Dermis microvascular lymphatic vessel endothelial cell (primary cell): ENCODE measurements at places on chromosomes 12 and 14.

DNA sequence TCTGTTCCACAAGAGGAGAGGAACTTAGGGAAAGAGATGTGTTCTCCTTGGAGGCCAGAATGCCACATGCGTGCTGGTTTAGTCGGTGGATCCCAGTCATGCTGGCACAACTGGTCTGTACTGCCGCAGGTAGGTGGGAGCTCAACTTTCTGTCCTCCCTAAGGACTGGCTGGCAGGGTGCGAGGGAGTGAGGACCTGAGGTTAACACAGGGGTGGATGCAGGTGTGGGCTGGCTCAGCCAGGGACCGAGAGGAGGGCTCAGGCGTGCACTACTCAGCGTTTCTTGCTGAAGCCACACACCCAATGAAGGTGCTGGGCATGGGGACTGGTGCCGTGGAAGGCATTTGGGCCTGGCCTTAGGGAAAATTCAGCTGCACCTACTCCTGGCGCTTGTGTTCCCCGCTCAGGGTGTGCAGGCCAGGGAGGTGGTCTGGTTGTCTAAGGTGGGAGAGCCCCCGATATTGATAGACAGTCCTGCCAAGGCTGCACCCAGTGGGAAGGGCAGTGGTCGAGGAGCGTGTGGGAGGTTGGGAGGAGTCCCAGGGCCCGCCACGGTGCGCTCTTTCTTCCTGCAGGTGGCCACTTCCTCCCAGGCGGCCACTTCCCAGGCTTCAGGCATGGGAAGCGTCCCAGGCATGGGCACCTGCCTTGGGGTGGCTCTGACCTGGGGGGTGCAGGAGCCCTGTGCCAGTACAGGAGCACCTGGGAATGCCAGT lies 138.4 kb downstream of the ADGRD1 start:
- no peak for DNase-seq

GRCh38 chr14:68974759-68975347 lies 4.2 kb downstream of the ACTN1 start:
- no peak for DNase-seq

DNA sequence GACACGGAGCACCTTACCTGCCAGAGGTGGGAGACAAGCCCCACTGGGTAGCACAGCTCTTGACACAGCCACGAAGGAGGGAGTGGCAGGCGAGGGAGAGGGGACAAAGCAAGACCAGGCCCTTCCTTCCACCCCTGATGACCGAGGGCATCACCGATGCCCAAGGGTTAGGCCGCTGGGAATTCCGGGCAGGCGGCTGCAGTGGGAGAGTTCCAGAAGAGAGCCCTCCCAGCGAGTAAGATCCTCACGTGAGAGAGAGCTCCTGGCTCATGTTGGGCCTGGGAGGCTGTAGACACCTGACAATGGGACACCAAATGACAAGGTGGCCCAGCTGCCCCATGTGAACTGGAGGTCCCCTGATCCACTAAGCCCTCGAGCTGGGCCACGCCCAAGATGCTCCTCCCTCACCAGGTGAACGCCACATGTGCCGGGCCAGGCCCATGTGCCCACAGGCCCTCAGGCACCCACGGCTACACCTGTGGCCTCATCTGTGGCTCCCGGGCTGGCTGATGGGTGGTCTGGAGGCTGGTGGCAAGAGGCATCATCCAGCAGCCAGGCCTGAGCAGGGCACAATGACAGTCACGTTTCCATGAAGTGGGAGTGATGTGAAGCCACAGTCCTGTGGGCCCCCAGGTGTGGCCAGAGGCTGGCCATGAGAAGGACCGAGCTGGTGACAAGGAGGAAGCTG lies 32.1 kb upstream of the C14orf180 start:
- DNase-seq = no peak

GRCh38 chr14:71371711-71372396 lies 464.6 kb downstream of the PCNX1 start:
- DNase-seq = peak; percentile 22

GRCh38 chr12:33226671-33227070 lies 212.9 kb downstream of the SYT10 start:
- DNase-seq = no peak

GRCh38 chr12:60078026-60078425 lies 482.2 kb downstream of the SLC16A7 start:
- no peak for DNase-seq

DNA sequence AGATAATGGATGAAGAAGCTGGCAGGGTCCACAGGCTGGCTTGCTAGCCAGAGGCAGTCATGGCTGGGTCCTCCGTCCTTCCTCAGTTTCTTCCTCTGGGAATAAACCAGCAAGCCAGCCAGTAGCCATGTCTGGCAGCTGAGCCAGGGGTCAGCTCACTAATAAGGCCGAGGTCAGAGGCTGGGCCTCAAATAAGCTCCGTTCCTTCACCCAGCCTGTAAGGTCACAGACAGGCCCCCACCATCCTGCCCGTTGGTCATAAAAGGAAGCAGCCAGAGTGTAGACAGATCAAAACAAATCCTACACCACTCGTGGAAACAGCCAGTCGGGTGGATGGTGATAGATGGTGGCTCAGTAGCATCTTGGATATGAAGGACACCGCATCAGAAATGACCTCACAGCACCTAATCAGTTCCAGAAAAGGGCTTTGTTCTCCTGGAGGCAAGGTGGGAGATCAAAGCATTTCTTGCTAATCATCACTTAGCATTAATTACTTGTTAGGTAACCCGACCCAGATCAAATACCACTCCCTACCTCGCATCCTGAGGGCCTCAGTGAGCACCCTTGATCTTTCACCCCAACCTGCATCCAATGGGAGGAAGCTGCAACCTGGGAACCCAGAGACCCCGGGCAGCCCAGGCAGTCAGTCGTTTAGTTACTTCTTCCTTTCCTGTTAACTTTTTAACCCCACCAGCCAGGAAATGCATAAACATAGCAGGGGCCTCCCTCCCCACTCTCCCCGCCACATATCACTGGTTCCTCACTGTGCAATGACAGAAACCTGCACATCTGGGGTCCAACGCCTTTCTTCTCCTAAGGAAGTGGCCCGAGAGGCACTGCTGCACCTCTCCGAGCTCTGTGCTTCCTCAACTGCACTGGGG lies 90.2 kb downstream of the KDM2B start:
- DNase-seq = no peak

GRCh38 chr12:13788626-13789025 lies 192.8 kb downstream of the GRIN2B start:
- DNase-seq = no peak

GRCh38 chr12:52521175-52521567 lies 977 bp upstream of the KRT5 start:
- peak; percentile 8 for DNase-seq

GRCh38 chr14:96096639-96097610 lies 57.8 kb downstream of the C14orf132 start:
- DNase-seq = no peak

GRCh38 chr12:48216785-48217184 lies 13.7 kb upstream of the OR10AD1 start:
- DNase-seq = no peak

- no peak for DNase-seq
Measured at GRCh38 chr12:115761784-115762183, 515.7 kb downstream of the MED13L start.

GRCh38 chr12:73106296-73106695 lies 834.1 kb downstream of the TRHDE start:
- DNase-seq = no peak

DNA sequence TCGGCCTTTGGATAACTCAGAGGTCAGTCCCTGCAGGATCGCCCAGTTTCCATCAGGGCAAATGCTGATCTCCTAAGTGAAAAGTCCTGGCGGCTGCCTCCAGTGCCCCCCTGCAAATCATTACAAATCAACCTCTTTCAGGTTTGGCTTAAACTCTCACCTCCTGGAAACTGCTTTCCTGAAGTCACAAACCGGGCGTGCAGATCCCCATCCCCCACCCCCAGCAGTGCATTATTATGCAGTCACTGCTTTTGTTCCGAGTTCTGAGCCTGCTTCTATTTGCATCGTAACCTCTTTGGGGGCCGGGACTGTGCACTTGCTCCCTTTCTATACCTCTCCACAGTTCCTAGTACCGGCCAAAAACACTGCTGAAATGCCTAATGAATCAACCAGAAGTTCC lies at the start of gene USP44:
Gene USP44 (minus strand): TSS at position 172 of the 400 bp plus-strand sequence. CDS start 17,220 bp downstream, outside the sequence.
- no peak for DNase-seq

- DNase-seq = peak; percentile 51
Measured at GRCh38 chr14:20631023-20631879, 10.2 kb downstream of the OR6S1 start.

DNA sequence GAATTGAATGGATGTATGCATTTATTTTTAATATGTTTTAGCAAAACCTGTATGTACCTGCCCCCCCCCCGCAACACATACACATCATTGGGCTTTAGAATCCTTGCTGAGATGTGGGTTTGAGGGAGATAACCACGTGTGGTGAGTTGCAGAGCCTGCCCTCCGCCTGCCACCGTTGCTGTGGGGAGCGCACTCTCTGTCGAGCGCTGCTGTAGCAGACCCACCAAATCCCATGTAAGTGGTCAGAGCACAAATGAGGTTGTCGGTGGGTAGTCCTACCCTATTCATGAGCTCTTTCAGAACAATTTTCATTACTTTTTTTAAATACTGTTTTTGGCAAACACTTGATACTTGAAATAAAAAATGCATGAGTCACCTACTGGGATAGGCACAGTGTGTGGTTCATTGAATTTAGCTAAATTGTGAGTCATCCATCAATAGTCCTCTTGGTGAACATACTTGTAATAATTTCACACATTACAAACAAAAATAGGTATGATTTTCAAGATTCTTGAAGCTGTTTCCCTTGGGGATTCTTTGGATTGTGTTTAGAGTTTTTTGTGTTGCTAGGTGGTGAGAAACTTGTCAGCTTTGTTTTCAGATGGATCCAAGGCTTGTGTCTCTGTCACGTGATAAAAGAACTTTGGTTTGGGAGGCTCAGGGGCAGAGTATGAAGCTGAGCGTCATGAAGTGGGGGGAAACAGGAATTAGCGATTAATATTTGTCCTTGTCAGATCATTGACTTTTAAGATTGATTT lies 107.6 kb downstream of the PTCSC3 start:
- DNase-seq = no peak

GRCh38 chr12:94033101-94033500 lies 115.3 kb upstream of the PLXNC1 start:
- no peak for DNase-seq

- no peak for DNase-seq
Measured at GRCh38 chr12:51869496-51869865, 18.4 kb upstream of the ANKRD33 start.

GRCh38 chr14:24846261-24846660 lies 203.7 kb downstream of the STXBP6 start:
- DNase-seq = no peak

- DNase-seq = no peak
Measured at GRCh38 chr12:1773937-1774655, 46.3 kb upstream of the LRTM2 start.

DNA sequence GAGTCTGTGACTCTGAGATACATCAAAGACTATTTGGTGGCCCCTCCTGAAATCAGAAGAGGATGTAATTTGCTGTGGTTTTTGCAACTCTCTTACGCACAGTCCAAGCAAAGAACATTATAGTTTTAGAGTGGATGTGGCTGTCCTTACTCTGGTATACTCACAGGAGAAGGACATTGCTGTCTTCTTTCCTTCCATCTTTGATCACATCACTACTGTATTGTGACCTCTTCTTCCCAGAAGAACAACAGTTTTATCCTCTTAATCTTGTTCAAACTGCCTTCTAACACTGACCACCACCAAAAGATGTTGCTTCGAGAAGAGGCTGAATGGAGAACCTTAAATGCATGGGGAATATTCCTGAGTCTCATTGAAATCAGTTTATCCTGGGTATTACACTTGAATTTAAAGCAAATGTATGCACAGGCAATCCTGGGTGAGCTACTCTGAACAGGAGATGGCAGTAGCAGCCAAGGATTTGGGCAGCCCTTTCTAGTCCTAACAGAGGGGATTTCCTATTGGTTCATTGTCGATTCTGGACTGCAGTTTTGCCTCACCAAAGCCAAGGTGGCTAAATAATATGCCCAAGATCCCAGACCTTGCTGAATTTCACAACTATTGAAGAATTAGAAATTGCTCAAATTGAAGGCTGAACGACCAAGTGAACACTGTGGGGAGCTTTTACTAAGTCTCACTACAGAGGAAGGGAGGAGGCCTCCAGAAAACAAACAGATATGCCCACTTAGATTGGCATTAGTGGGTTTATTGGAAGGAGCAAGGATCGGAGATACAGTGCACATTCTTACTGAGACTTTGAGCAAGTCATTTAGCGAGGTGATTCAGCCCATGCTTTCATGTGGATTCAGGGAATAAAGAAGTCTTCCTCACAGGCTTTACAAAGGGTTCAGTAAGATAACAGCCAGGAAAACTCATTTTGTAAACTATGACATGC lies 282.8 kb downstream of the PAWR start:
- peak; percentile 79 for DNase-seq

DNA sequence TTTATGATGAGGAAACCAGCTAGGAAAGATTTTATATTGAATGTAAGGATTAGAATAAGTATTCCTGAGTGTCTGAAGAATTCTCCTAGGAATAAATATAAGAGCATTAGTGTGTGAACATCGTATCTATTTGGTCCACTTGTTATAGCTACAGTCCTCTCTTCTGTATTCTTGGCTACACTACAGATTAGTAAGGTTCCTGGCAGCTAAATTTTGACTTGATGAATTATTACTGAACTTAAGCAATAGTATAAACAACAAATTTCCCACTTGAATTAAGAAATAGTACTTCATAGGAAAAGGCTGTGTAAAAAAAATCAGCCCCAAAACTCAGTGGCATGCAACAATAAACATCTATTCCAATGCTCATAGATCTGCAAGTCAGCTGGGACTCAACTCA lies 138.4 kb upstream of the G2E3 start:
- no peak for DNase-seq

DNA sequence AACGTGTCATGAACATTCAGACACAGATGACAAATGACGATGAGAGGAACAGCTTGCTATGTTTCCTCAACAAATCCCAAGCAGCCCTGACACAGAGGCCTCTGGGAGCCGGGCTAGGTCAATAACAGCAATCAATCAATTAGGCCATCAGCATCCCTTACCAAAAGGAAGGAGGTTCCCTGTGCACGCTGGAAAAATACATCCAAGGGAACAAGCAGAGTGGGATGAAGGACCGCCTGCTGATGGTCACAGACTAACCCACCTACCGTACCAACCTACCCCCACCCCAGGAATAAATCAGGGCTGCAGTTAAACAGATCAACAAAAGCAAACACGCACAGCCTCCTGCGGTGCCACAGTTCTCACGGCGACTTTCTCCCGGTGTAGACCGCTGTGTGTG lies 265.1 kb upstream of the SFSWAP start:
- no peak for DNase-seq

DNA sequence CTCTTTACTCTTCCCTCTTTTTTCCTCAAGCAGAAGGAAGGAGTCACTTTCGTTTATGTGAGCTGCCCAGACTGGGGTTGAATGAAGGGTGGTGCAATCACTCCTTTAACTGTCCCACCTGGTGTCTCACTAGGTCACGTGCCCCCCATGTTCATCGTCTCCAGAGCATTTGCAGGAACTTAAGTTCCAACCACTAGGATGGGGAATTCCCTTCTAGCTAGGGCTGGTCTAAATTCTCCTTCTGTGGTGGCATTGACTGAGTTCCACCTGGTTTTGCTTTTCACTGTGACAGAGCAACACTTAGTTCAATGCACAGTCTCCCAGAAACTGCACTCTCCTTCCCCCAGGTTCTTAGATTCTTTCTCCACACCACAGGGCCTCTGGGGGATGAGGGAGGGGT lies 9.5 kb downstream of the FANCM start:
- DNase-seq = no peak

GRCh38 chr12:32470936-32471470 lies 71.6 kb downstream of the FGD4 start:
- DNase-seq = no peak
